ENCODE measurements at places on chromosomes 1 and 21. TPM values are rescaled to one million over a fixed set of nuclear protein-coding genes. Genes with fewer than 3 reads are reported as not detected.

The AMY2A gene
- not detected for total RNA-seq

DNA sequence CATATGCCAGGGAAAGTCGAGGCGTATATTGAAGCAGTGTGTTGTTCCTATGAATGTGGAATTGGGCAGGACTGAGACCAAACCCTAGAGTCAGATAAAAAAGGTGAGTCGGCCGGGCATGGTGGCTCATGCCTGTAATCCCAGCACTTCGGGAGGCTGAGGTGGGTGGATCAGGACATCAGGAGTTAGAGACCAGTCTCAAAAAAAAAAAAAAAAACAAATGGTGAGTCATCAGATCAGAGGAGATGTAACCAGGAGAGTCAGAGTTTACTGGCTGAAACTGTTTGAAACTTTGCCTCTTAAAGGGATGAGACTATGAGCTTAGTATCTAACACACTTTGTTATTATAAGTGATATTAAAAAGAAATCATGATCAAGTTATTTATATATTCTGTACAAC, 26.4 kb upstream of the SYCP1 start:
- H3K36me3 ChIP-seq, result peaks cover 3% of the 10 kb centered on the region
- H3K27me3 ChIP-seq, result peaks cover 14% of the 10 kb centered on the region
- no peak overlapping the region for H3K4me3 ChIP-seq
- peak; percentile 16 for DNase-seq
- peaks cover 3% of the 10 kb centered on the region for H3K4me1 ChIP-seq
- no peak overlapping the region for H3K27ac ChIP-seq

GRCh38 chr1:233868461-233868860, 36.0 kb upstream of the SLC35F3 start:
- H3K27ac ChIP-seq, result no peak overlapping the region
- no peaks in the 10 kb centered on the region for H3K36me3 ChIP-seq
- peaks cover 12% of the 10 kb centered on the region for H3K4me1 ChIP-seq
- DNase-seq, result no peak

DNA sequence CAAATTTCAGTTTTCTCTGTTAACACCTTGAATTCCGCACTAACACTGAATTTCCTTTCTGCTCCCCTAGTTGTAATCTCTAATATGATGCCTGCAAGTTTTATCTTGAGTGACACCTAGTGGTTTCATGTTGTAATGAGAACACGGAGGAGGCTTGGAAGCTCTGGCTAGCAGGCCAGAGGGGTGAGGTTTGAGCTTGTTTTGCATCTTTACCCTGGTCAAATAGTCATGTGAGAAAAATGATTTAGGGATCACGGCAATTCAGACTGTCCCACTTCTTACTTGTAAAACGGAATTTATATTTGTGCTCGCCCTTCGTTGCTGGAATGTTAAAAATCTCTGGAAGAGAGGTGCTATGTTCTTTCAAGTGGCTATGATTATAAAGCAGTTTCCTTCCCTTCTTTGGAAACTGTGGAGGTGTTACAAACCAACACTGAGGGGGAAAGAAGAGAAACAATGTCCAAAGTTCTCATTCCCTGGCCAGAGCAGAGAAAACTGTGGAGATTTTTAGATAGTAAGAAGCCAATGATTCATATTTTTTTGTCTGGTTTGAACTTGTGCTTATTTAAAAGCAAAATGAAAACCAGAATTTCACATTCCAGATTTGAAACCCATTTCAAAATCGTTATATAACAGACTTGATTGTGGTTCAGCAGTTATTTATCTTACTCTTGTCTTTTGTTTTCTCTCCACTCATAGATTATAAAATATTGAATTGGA, 5.3 kb upstream of the MROH9 start:
- H3K4me1 ChIP-seq, result peaks cover 12% of the 10 kb centered on the region
- H3K36me3 ChIP-seq, result no peaks in the 10 kb centered on the region
- H3K4me3 ChIP-seq, result no peak overlapping the region
- peak overlapping the region; percentile 4 for H3K27ac ChIP-seq
- H3K27me3 ChIP-seq, result no peaks in the 10 kb centered on the region
- peak; percentile 83 for DNase-seq

- no peaks in the 10 kb centered on the region for H3K4me1 ChIP-seq
- H3K27ac ChIP-seq, result no peak overlapping the region
- no peaks in the 10 kb centered on the region for H3K36me3 ChIP-seq
- no peak overlapping the region for H3K4me3 ChIP-seq
- DNase-seq, result no peak
Measured at GRCh38 chr1:24908591-24909259, 21.4 kb downstream of the RUNX3 start.

DNA sequence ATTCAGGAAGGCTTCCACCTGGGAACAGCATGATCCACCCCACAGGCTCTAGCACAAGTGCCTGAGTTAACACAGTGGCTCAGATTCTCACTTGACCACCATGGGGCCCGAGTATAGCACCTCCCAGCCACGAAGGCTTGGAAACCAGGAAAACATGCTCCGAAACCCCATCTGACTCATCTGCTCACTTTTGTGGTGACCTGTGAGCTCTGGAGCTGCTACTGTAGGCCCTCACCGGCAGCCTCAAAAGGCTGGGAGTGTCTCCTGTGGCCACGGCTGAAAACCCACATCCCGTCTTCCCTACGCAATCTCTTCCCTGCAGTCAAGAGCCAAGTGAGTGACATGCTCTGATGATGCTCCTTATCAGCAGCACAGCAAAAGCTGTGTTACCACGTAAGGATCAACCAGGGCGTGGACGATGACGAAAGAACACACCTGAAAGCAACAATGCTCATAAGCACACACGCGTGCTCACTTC, 81.4 kb downstream of the TGFBR3 start:
- peaks cover 29% of the 10 kb centered on the region for H3K36me3 ChIP-seq
- no peaks in the 10 kb centered on the region for H3K27me3 ChIP-seq
- H3K27ac ChIP-seq, result peak overlapping the region; percentile 88
- peaks cover 72% of the 10 kb centered on the region for H3K4me1 ChIP-seq

GRCh38 chr1:52660807-52661206, 27.8 kb downstream of the SHISAL2A start:
- no peak for DNase-seq
- peaks cover 5% of the 10 kb centered on the region for H3K36me3 ChIP-seq
- H3K4me3 ChIP-seq, result no peak overlapping the region

DNA sequence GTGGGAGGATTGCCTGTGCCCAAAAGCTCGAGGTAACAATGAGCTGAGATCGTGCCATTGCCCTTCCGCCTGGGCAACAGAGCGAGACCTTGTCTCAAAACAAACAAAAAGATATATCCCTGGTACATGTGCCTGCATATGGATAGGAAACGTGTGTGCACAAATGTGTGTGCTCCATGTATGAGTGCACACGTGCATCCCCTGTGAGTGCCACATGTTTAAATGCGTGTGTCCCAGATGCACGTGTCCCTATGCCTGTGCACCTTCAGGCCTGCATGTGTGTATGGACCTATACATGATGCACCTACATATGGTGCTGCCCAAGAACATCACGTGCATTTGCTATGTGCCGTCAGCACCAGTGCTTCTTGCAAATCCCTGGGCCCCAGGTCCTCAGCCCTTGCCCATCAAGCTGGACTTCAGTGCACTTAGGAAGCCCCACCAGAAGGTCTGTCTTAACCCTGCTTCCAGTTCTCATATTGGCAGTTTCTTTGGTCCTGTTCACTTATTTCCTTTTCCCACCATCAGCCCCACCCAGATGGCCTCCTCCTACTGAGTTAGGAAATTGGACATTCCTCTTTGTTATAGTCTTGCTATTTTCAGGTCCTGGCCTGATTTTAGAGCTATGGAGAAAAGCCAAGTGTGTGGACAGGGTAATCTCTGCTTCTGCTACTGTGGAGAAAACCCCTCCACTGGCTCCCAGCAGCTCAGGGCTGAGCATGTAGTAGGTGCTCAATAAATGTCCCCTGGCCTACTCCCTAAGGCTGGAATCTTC, 15.4 kb downstream of the TIE1 start:
- H3K36me3 ChIP-seq, result no peaks in the 10 kb centered on the region
- no peaks in the 10 kb centered on the region for H3K4me1 ChIP-seq
- no peak overlapping the region for H3K4me3 ChIP-seq
- no peak overlapping the region for H3K27ac ChIP-seq
- H3K27me3 ChIP-seq, result no peaks in the 10 kb centered on the region
- DNase-seq, result no peak

The HRNR gene
- not detected for total RNA-seq

GRCh38 chr1:179042087-179042486, 16.4 kb downstream of the FAM20B start:
- H3K27ac ChIP-seq, result no peak overlapping the region
- no peak overlapping the region for H3K4me3 ChIP-seq
- H3K27me3 ChIP-seq, result no peaks in the 10 kb centered on the region

The HSD11B1 gene
- total RNA-seq, result 0.39 TPM
